ENCODE measurements at places on chromosomes 7 and 10.
A peak's percentile ranks its signal among the peaks of the same experiment; 100 is the strongest.

DNA sequence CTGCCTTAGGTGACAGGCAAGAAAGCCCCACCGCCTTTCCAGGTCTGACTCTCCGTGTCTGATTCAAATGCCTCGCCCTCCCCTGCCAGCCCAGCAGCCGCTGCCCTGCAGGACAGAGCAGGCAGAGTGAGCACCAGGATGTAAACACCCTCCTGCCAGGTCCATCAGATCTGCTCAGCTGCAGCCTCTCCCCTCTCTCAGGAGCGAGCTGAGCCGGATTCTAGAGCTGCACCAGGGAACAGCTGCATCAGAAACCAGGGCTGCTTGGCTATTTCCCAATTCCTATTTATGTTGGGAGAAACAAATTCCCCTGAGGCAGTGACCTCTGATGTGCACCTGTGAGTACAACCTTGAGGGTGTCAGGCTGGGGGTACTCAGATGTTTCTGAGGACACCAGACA is 121.5 kb upstream of the ZMIZ1 start:
- DNase-seq, result no peak

DNA sequence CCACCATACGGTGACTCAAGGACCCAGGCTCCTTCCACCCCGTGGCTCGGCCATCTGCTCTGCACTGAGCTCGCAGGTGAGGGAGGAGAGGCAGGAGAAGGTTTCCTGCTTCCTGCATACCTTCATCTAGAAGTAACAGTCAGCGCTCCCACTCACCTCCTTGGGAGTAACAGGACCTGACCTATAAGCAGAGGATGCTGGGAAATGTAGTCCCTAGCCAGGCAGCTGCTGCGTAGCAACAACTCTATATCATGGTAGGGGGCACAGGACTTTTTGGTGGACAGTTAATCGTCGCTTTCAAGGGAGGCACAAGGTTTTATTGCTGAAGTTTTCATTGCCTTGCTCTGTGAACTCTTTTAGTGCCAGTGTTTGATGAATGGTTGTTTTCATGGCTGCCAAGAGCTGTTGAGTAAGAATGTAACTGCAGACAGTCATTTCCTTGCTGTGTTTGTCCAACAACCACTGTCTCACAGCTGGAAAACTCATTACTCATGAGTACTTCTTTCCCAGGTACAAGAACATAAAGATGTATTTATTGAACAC is 10.2 kb upstream of the ZFYVE27 start:
- DNase-seq, result peak; percentile 29

- DNase-seq, result no peak
Observed at GRCh38 chr7:23214423-23214822, 32.2 kb upstream of the GPNMB start.

DNA sequence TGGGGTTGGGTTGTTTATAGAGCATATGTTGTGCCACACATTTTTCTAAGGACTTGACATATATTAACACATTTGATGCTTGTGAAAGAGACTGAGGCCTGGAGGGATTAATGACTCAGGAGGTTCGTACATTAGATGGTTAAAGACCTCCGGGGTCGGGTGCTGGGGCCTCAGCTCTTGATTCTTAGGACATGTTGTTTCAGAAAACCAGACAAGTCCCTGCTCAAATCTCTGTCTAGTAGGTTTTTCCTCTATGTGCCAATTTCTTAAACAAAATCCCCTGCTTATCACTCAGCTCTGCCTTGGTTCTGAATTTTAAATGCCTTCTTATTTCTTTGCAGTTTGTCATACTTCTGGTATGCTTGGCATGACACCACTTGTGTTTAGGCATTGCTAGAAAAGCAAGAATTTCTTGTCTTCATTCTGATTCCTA is 5.8 kb downstream of the UPP1 start:
- DNase-seq, result no peak

DNA sequence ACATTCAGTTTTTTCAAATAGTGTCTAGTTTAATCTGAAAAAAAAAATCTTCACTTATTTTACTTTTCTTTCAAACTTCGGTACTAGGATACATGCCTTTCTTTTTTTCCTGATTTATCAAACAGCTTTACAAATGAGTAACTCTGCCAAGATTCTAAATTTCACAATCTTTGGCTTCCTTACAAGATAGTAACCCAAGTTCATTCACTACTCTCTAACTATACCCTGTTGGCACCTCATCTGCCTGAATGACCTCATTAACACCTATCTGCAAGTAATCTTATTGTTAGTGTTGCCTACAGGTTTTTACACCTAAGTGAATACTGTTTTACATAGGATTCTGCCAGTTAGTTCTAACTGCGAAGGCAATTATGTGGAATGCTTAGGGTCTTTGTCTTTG is 159.8 kb downstream of the FOXP2 start:
- no peak for DNase-seq

GRCh38 chr10:112640638-112641037 is 193.6 kb downstream of the VTI1A start:
- DNase-seq, result no peak

GRCh38 chr7:17103170-17103569 is 195.3 kb upstream of the AHR start:
- DNase-seq, result no peak

DNA sequence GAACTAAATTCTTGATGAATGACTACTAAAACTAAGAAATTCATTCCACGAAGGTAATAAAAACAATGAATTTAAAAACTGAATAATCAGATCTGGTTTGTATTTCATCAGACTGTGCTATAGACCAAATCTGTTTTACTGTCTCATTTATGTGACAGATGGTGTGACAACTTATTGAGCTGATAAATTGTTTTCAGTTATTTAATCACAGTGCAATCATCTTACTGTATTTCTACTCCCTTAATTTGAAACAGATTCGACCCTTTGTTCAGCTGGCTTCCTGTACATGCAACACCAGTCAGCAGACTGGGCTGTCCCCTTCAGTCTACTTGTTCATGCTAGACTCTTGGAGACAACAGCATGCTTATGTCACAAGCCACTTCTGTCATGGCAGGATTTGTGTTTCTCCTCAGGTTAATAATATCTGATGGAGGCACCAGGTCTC is 150.9 kb downstream of the MBL2 start:
- DNase-seq, result no peak

- no peak for DNase-seq
Observed at GRCh38 chr7:46945328-46945727, 636.6 kb downstream of the TNS3 start.

DNA sequence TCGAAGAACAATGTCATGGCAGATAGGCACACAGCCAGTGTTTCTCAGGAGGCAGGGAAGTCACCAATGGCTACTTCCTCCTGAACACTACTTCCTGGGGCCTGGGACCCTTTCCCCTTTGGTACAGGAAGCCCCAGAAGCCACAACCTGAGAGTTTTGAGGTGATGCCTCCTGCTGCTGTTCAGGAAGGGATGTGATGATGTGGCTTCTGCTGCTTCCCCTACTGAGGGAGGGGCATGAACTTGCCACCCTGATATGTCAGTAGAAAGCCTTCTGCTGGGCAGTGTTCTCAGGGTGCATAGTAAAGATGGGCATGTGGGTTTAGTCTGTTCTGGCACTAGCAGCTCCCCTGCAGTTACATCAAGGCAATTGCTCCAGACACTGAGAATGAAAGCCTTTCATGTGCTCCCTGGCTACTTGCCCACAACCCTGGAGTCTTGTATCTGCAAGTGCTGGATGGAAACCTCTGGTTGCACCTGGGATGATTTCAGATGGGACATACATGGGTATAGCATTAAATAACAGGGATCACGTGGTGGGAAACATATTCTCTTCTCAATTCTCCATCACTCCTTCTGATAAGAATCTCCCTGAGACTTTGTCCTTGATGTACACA is 69.3 kb downstream of the ADRA2A start:
- no peak for DNase-seq

GRCh38 chr10:1513221-1513620 is 224.1 kb downstream of the ADARB2 start:
- DNase-seq, result no peak

GRCh38 chr10:7248148-7248547 is 162.7 kb downstream of the SFMBT2 start:
- DNase-seq, result no peak

DNA sequence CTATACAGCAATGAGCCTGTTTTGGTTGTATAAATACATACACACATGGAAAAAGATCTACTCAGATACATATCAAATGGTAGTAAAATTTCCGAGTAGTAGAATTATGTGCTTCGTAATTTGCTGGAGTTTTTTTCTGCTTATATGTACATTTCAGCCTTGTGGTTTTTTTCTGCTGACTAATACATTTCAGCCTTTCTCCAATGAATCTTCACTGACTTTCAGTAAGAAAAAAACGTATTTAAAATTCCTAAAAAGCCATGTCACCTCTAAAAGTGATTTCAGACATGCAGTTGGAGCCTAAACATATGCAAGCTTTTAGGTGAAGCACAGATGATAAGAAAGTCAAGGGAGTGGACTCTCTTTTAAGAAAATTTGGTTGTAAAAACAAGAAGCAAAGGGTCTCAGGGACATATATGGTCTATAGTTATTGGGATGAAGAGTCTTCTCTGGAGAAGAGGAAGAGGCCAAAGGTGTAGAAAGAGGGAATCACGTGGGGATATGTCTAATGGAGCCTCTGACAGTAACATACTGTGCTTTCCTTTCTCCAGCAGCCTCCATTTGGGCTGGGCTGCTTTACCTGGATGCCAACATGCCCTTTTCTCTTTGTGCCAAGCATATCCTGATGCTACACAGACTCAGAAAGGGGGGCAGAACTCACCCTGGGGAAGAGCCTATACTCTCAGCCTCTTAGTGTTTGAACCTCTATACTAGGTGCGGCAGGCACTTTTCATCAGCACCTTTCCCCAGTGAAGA is 2.4 kb downstream of the AMPH start:
- DNase-seq, result no peak

Measured in Caco-2 (cell line).